ENCODE measurements at places on chromosomes 2 and 18. TPM values are rescaled to one million over a fixed set of nuclear protein-coding genes. Genes with fewer than 3 reads are reported as not detected.

Gene TUBA3D
- polyA plus RNA-seq = 0.44 TPM

GRCh38 chr2:199973703-199974102 is 18.3 kb downstream of the MAIP1 start:
- no peak for DNase-seq

DNA sequence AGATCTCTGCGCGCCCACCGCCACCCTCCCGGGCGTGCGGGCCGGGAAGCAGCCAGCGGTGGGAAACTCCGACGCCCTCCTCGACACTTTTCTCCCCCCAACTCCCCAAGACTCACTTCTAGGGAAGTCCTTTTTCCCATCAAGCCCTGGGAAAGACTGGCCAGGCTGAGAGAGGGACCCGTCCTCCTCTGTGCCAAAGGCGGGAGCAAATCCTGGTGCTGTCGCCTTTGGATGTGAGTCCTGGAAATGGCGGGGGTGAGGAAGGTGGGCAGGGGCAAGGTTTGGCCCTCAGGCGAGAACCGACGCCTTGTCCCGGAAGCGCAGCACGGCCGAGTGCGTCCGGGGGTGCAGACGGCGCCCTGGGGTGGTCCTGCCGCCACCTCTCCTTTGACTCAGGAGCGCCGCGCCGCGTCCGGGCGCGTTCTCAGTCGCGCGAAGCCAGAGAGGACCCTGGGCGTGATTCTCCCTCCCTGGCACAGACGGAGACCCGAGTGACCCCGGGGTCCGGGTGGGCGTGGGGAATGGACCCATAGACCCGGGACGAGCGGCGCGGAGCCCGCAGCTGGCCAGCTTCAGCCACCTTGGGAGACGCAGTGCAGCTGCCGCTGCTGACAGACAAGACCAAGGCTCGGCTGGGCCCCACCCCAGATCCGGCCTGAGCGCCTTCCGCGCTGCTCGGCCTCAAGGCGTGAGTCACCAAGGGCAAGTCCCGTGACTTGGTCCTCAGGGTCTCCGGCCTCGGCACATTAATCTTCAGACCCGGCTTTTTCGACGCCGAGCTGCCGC is 3.5 kb upstream of the LBX2 start:
- DNase-seq = peak; percentile 48

- DNase-seq = no peak
Measured at GRCh38 chr2:188244383-188244782, 47.3 kb upstream of the GULP1 start.

DNA sequence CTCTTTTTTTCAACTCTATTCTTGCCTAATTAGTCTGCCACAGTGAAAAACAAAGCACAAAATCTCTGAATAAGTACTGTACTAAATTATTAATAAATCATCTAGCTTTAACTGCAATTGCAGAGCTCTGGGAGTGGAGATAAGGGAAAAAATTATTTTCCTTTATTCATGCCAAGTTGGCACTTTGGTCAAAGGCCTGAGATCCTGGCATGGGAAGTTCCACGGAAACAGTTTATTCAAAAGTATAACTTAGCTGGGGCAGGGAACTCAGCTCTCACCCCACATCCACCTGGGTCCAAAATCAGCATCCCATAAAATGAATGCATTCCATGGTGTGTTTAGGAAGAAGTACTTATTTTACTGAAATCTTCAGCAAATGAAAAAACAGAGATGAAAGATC is 185.2 kb upstream of the APCDD1 start:
- DNase-seq = no peak

GRCh38 chr18:40210696-40211095 is 1744.3 kb upstream of the PIK3C3 start:
- no peak for DNase-seq

- DNase-seq = no peak
Measured at GRCh38 chr2:219168932-219169331, 897 bp downstream of the SLC23A3 start.

- DNase-seq = no peak
Measured at GRCh38 chr2:181697126-181697525, 16.8 kb upstream of the NEUROD1 start.

DNA sequence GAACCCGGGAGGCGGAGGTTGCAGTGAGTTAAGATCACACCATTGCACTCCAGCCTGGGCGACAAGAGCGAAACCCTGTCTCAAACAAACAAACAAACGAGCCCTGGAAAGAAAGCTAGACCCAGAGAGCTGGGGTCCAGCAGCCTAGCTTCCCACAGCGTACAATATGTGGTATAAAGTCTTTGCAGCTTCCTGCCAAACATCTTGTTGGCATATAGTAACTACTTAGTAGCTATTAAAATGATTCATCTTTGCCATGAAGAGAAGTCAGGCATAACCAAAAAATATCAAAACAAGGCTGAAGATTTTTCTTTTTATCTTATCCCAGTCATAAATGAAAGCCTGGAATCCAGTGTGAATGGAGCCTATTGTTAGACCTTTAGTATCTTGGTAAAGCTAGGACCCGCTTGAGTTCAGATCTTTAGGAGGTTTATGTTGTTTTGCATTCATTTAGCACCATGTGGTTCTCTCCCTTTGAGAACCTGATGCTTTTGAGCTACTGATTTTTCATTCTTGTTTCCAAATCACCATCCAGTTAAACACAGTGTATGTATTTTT is 139.7 kb upstream of the NOSTRIN start:
- no peak for DNase-seq

DNA sequence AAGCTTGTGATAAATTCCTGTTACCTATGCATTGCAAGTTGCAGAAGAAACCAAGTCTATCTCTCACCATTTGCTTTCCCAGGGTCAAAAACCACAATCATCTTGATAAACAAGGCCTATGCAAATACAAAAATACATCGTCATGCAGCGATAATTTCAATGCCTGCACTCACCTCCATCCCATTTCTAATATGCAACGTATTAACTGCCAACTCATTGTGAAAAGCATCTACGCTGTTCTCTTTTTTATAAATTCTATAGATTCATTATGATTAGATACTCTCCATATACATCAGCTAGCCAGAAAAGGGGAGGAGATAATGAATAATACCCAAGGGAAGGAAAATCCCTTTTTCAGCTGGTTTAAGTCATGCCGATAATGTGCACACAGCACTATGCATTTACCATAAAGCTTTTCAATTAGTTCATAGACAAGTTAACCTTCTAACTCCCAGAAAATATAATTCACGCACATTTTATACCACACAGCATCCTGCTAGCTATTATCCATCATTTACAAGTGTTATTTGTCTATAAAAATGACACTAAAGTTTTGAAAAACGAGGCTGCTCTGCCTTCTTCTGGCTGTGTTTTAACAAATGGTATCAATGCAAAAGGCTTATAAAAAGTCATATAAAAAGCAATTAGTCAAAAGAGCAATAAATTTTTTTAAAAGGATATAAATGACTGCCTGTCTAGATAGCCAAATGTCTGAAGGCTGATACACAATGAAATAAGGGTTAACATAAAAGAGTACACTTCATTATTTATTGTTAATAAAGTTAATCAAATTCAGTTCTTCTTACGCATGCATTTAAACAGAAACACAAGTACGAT is 77.6 kb downstream of the AFF3 start:
- DNase-seq = no peak

DNA sequence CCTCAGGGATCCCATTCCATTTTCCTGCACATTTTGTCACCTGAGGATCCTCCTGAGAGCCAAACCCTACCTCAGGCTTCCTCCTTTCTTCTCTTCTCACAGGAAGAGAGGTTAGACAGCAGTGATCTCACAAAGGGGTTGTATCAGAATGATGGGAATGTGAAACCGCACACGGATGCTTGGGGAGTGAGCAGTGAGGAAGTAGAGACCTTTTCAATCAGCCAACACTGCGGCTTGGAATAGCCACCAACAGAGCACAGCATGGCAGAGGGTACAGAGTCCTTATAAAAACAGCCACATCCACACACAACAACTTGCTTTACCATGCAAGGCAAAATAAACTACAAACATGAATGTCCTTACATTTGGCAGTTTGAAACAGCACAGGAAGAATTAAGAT is 8.7 kb downstream of the TMEM182 start:
- no peak for DNase-seq

DNA sequence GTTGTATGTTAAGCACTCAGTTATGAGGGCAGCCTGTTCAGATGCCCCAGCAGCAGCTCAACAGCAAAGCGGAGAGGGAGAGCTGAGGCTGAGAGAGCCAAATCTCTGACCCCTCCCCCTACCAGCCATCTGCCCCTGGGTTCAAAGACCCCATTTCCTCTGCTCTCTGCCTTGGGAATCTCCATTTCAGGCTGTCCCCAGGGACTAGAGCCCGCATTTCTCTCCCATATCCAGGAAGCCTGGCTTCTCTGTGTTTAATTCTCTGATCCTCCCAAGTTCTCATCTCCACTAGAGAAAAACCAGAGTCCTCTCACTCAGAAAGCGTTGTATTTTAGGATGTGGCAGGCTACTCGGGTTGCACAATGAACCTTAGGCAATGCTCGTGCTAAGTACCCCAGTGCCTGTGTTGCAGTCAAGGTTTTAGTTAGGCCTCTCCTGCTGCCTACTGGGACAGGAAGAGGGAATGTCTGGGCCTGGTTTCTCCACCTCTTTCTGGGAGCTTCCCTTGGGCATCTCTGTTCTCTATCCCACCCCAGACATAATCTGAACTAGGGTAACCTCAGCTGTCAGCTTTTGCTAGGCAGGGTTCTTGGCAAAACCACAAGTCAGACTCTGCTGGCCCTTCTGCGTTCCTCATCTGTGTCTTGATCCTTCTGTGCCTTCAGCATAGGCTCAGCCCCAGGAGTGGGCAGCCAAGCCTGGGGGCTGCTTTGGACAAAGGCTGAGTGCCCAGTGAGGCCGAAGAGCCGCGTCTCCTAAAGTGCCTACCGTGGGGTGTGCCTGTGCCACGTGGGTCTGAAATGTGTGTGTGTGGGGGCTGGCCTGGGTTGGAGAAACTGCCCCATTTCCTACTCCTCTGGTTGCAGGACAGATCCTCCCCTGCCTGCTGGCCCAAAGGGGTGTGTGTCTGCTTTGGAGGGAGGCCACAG is 96.8 kb downstream of the STPG4 start:
- no peak for DNase-seq

- DNase-seq = no peak
Measured at GRCh38 chr2:46951290-46952064, 35.9 kb upstream of the MCFD2 start.

DNA sequence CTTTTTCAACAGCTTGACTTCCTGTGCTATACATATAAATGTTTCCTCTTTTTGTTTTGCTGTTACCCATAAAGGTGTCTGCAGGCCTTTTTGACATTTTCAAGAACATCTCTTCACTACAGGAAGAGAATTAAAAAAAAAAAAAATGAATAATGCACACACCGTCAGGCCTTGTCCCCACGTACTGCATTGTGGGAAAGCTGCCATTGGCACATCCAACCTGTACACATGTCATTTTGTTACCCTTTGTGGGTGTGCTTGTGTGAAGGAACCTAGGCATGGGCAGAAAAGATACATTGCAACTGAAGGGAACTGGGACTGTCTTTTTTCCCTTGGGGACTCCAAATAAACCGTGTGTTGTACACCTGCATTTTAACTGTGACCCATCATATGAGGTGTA is 16.8 kb upstream of the TMEM37 start:
- DNase-seq = no peak

DNA sequence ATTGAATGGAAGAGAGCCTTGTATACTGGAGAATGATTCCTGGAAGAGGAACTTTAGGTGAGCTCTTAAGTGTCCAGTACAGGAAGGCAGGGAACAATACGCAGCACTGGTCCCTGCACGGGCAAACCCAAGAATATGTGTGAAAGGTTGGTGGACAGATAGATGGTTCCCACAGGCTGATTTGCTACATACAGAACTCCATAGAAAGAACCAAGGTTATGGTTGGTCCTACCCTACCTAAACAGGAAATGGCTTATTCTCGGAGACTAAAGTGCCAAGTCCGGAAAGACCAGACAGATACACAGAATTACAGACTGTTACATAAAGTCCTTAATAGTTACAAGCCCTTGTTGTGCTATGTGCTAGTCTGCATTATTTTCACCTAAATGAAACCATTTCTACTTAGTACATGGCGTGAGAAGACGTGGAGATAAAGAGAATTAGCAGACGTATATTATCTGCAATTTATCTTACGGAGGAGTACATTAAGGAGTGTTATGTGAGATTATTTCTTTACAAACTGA is 1.2 kb downstream of the REV1 start:
- DNase-seq = peak; percentile 23

- no peak for DNase-seq
Measured at GRCh38 chr2:163205589-163206254, 367.2 kb upstream of the KCNH7 start.

DNA sequence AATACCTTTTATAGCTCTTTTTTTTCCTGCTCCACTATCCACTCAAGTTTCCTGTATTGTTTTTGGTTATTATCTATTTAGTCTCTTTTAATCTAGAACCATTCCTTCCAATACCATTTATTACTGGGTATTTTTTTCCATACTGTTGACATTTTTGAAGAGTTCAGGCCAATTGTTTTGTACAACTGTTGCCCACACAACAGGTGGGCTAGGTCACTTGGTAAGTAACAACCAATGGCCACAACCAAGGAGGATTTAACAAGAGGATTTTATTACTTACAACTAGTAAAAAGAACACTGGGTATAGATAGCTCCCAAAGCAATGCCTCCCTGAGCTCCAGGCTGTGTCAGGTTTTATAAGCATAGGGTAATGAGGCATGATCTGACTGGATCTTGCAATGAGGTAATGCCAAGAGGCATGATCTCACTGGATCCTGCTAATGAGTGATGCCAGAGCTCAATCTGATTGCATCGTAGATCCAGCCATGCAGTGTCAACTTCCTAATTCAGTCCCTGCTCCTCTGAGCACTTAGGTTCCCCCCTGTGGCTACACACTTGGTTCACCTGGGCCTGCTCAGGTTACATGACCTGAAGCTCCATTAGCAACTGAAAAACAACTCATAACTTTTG is 7.1 kb upstream of the CEP68 start:
- DNase-seq = no peak

- DNase-seq = no peak
Measured at GRCh38 chr2:106847366-106847765, 38.6 kb downstream of the ST6GAL2 start.

DNA sequence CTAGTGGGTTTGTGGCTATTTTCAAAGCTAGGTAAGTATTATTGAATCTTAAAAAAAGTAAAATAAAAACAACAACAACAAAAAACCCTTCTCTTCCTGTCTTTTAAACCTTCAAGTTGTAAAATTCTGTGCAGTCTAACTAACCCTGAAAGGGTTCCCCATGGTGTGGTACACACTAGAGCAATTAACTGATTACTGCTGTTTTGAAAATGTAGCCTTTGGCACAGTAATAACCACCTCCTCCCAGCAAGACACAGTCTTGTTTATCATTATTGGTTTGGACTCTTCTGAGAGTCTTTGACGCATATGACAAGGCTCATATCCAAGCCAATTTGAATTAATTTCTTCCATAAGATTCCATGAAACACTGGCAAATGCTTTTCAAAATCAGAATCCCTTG is 2184.6 kb upstream of the PIK3C3 start:
- DNase-seq = no peak

- DNase-seq = no peak
Measured at GRCh38 chr2:23695214-23695889, 231.6 kb downstream of the ATAD2B start.
